ENCODE measurements at places on chromosomes 2 and 18.
A peak's percentile ranks its signal among the peaks of the same experiment; 100 is the strongest.

DNA sequence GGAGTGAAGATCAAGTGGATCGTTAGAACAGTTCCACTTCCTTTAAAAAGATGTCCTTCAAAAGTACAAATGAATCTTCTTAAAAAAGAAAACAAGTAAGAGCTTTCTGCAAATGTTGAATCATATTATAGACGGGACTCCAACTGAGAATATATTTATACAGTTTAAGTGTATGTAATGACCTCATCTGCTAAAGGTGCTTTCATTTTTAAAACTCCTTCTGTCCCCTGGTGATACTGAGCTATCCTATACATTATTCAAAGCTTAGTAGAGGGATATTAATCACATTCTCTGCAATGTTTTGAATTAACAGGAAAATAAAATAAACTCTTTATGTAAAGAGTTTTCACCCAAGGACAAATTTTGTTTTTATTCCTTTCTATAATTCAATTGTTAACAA lies 420.7 kb upstream of the SLC8A1 start:
- DNase-seq, result no peak

GRCh38 chr2:136067897-136068580 lies 49.9 kb downstream of the CXCR4 start:
- DNase-seq, result no peak

- DNase-seq, result no peak
Observed at GRCh38 chr2:126444512-126444911, 211.4 kb upstream of the GYPC start.

DNA sequence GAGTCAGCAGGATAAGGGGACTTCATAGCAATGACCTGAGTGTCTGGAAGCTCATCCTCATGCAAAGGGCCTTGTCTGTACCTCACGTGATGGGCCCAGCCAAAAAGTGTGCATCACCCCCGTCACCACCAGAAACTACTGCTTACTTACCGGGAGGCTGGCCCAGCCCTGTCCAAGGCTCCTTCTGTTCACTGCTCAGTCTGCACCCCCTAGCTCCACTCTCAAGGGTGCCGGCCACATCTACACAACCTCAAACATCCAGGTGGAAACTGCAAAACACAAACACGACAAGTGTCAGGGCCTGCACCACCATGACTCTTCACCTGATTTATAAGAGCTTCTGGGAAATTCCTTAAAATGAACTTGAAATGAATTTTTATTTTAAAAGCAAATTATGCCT lies 55.1 kb downstream of the ADD2 start:
- DNase-seq, result no peak

- DNase-seq, result peak; percentile 72
Observed at GRCh38 chr18:47679864-47680263, 250.6 kb downstream of the SMAD2 start.

All from GM12878 (cell line).